ENCODE measurements at places on chromosomes 7 and 10.

DNA sequence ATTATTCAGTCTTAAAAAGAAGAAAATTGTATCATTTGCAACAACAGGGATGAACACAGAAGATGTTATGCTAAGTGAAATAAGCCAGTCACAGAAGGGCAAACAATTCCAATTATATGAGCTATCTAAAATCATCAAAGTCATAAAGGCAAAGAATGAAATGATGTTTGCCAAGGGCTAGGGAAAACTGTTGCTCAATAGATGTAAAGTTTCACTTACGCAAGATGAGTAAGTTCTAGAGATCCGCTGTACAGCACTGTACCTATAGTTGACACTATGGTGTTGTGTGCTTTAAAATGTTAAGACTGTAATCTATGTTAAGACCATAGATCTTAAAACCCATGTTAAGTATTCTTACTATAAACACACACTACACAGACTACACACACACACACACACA, 904.6 kb upstream of the LRRN3 start:
- H3K36me3 ChIP-seq, result no peaks in the 10 kb centered on the region
- H3K27ac ChIP-seq, result no peak overlapping the region
- no peak overlapping the region for H3K4me3 ChIP-seq
- DNase-seq, result no peak
- no peaks in the 10 kb centered on the region for H3K27me3 ChIP-seq

DNA sequence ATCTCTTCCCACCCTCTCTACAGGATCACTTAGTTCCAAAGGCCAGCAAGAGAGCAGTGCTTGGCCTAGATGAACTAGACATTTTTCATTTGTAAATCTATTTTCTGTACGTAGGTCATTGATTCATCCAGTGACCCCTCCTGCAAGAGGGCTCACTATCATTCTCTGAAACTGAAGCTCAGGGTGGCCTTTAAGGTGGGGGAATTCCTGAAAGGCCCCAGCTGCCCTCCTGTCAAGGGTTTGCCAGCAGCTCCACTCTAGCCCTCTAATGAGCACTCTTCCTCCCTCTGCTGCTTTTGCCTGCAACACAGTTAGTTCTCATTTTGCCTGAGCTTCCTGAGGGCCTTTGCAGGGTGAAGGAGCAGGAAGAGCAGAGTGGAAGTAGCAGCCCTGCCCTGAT, 41.2 kb downstream of the LRRC18 start:
- no peaks in the 10 kb centered on the region for H3K4me1 ChIP-seq

DNA sequence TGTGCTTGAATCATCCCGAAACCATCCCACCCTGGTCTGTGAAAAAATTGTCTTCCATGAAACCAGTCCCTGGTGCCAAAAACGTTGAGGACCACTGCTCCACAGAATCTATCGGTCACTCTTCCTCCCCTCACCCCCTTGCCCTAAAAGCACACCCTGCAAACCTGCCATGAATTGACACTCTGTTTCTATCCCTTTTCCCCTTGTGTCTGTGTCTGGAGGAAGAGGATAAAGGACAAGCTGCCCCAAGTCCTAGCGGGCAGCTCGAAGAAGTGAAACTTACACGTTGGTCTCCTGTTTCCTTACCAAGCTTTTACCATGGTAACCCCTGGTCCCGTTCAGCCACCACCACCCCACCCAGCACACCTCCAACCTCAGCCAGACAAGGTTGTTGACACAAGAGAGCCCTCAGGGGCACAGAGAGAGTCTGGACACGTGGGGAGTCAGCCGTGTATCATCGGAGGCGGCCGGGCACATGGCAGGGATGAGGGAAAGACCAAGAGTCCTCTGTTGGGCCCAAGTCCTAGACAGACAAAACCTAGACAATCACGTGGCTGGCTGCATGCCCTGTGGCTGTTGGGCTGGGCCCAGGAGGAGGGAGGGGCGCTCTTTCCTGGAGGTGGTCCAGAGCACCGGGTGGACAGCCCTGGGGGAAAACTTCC, 784 bp upstream of the SERPINE1 start:
- peaks cover 4% of the 10 kb centered on the region for H3K36me3 ChIP-seq
- peak overlapping the region; percentile 52 for H3K4me3 ChIP-seq
- H3K4me1 ChIP-seq, result peaks cover 12% of the 10 kb centered on the region

DNA sequence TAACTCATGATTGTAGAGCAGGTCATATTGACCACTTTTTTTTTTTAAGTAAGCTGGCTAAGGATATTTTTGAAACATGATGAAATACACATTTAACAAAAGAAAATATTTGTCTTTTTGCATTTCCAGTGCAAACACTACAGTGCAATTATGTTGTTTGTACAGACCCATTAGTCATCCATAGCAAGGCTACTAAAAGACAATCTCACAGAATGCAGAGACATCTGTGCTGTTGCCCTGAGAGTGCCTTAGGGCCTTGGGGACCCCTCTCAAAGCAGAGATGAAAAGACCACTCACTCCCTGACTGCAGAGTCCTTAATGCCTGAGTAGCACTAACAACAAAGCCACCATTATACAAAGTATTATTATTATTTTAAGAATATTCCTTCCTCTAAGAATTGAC, 104.5 kb downstream of the NRCAM start:
- no peaks in the 10 kb centered on the region for H3K36me3 ChIP-seq
- no peaks in the 10 kb centered on the region for H3K4me1 ChIP-seq
- no peak overlapping the region for H3K27ac ChIP-seq
- no peaks in the 10 kb centered on the region for H3K27me3 ChIP-seq

GRCh38 chr10:110632591-110633215, 11.4 kb upstream of the RBM20 start:
- DNase-seq, result no peak
- no peaks in the 10 kb centered on the region for H3K36me3 ChIP-seq
- peaks cover 43% of the 10 kb centered on the region for H3K4me1 ChIP-seq

DNA sequence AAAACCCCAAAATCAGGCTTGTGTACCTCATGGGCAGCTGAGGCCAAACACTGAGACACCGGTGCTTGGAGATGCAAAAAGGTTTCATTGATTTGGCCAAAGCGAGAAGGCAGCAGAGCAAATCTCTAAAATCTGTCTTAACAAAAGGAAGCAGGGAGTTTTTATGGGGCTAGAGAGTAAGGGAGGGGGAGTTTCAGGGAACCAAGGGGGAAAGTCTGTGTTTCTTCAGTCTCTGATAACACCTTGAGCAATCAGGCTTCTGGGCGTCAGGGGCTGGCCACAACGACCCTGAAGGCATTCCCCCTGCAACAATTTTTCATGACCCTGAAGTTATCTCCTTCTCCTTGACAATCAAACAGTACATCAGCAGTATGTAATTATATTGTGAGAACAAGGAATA, 2.7 kb upstream of the ZNF786 start:
- no peak overlapping the region for H3K4me3 ChIP-seq
- H3K27me3 ChIP-seq, result no peaks in the 10 kb centered on the region
- no peaks in the 10 kb centered on the region for H3K36me3 ChIP-seq
- no peak overlapping the region for H3K27ac ChIP-seq
- H3K4me1 ChIP-seq, result peaks cover 6% of the 10 kb centered on the region

- no peaks in the 10 kb centered on the region for H3K27me3 ChIP-seq
- H3K36me3 ChIP-seq, result peaks cover 5% of the 10 kb centered on the region
Observed at GRCh38 chr10:125021686-125022344, 79.9 kb downstream of the ZRANB1 start.

GRCh38 chr7:98800996-98801395, 68.8 kb downstream of the TMEM130 start:
- H3K27me3 ChIP-seq, result peaks cover 2% of the 10 kb centered on the region
- no peaks in the 10 kb centered on the region for H3K36me3 ChIP-seq
- H3K4me3 ChIP-seq, result no peak overlapping the region
- no peak for DNase-seq
- H3K27ac ChIP-seq, result no peak overlapping the region
- H3K4me1 ChIP-seq, result no peaks in the 10 kb centered on the region

DNA sequence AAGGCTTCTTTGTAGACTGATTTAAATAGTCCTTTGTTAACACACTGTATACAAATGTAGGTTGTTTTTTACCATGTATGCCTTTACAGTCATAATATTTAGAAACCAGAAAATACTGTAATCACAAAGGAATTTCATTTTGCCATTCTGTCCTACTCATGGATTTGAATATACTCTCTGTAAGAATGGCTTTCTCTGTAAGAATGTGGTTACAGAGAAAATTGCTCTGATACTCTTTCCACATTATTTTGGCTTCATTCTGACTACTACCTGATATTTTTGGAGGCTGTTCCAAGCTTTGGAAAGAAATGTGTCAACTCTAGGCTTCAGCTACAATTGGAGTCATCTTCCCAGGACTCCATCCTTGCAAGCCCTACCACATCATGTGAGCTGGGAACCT, 23.5 kb downstream of the CH25H start:
- no peak overlapping the region for H3K27ac ChIP-seq
- H3K27me3 ChIP-seq, result no peaks in the 10 kb centered on the region
- H3K4me1 ChIP-seq, result no peaks in the 10 kb centered on the region
- no peaks in the 10 kb centered on the region for H3K36me3 ChIP-seq
- DNase-seq, result no peak
- H3K4me3 ChIP-seq, result no peak overlapping the region

- peak overlapping the region; percentile 96 for H3K27ac ChIP-seq
- no peaks in the 10 kb centered on the region for H3K27me3 ChIP-seq
- H3K4me3 ChIP-seq, result peak overlapping the region; percentile 76
- H3K36me3 ChIP-seq, result peaks cover 4% of the 10 kb centered on the region
- no peak for DNase-seq
Observed at GRCh38 chr7:44607141-44608068, 978 bp downstream of the OGDH start.

- no peak for DNase-seq
- H3K27me3 ChIP-seq, result no peaks in the 10 kb centered on the region
- H3K4me3 ChIP-seq, result no peak overlapping the region
- H3K36me3 ChIP-seq, result no peaks in the 10 kb centered on the region
- no peaks in the 10 kb centered on the region for H3K4me1 ChIP-seq
- no peak overlapping the region for H3K27ac ChIP-seq
Observed at GRCh38 chr7:121166916-121167315, 161.9 kb upstream of the WNT16 start.

GRCh38 chr10:97406064-97406463, 4.9 kb upstream of the RRP12 start:
- H3K4me3 ChIP-seq, result no peak overlapping the region
- no peaks in the 10 kb centered on the region for H3K4me1 ChIP-seq
- H3K36me3 ChIP-seq, result no peaks in the 10 kb centered on the region
- H3K27ac ChIP-seq, result no peak overlapping the region
- no peak for DNase-seq
